AG09319 (cell line): ENCODE measurements at places on chromosomes 16 and 17.

- DNase-seq: no peak
Observed at GRCh38 chr17:74736513-74737298, at the start of gene RAB37. Gene RAB37 (plus strand): TSS chr17:74737256. CDS start chr17:74737273, 17 bp downstream.

GRCh38 chr16:86072328-86073102 lies 173.6 kb downstream of the IRF8 start:
- peak; percentile 49 for DNase-seq

- DNase-seq: no peak
Observed at GRCh38 chr17:31152271-31152670, 57.5 kb downstream of the NF1 start.

- DNase-seq: no peak
Observed at GRCh38 chr17:4332296-4332970, 34.0 kb downstream of the UBE2G1 start.
